Osteocyte (in vitro differentiated cells): ENCODE measurements at places on chromosomes 1 and 21. TPM values are rescaled to one million over a fixed set of nuclear protein-coding genes. Genes with fewer than 3 reads are reported as not detected.
A peak's percentile ranks its signal among the peaks of the same experiment; 100 is the strongest.

TRNP1 gene
- total RNA-seq, result 33.7 and 36.3 TPM in 2 replicates

- H3K36me3 ChIP-seq, result peaks cover 2% of the 10 kb centered on the region
- no peak for DNase-seq
- H3K27me3 ChIP-seq, result no peaks in the 10 kb centered on the region
- peaks cover 24% of the 10 kb centered on the region for H3K4me1 ChIP-seq
Measured at GRCh38 chr1:202143011-202143767, 1.3 kb downstream of the ARL8A start.

- DNase-seq, result no peak
- no peak overlapping the region for H3K27ac ChIP-seq
- H3K36me3 ChIP-seq, result no peaks in the 10 kb centered on the region
- H3K4me1 ChIP-seq, result peaks cover 2% of the 10 kb centered on the region
Measured at GRCh38 chr1:162145280-162145965, 75.9 kb downstream of the NOS1AP start.

WDR3 gene
- 24.0 TPM in 2 replicates for total RNA-seq

DNA sequence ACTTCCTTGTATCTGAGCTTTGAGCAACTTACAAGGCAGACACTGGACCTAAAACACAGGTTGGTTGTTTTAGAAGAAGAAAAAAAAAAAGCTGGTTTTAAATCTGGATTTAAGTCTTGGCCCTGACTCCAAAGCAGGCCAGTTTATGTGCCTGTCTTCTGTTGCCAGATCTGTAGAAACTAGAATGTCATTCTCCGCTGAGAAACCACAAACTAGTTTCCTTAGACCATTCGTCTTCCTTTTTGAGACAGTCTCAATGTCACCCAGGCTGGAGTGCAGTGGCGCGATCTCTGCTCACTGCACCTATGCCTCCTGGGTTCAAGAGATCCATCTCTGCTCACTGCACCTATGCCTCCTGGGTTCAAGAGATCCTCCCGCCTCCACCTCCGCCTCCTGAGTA is 33.9 kb downstream of the APP start:
- H3K27ac ChIP-seq, result no peak overlapping the region
- no peak for DNase-seq
- H3K4me1 ChIP-seq, result peaks cover 25% of the 10 kb centered on the region
- no peaks in the 10 kb centered on the region for H3K27me3 ChIP-seq

- H3K27me3 ChIP-seq, result no peaks in the 10 kb centered on the region
- H3K4me1 ChIP-seq, result peaks cover 34% of the 10 kb centered on the region
- DNase-seq, result no peak
- H3K36me3 ChIP-seq, result peaks cover 39% of the 10 kb centered on the region
- no peak overlapping the region for H3K27ac ChIP-seq
Measured at GRCh38 chr1:21242846-21243245, 47.4 kb downstream of the ECE1 start.

DNA sequence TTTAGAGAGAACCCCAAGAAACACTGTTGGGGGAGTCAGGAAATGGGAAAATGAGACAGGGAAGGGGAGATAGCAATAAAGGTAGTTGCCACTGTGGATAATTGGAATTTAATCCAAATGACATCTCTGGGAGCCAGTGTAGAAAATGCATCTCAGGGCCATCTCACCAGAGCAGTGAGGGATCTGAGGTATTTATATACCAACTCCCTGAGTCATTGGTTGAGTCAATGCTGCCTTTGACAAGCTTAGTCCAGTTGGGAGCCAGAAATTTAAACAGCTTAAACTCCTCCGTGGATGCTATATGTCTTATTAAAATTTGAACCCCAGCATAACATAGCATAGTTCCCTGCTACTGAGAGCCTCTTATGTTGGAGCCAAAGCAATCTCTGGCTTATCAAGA is 140.3 kb downstream of the SLC30A10 start:
- no peak overlapping the region for H3K4me3 ChIP-seq
- peaks cover 3% of the 10 kb centered on the region for H3K27me3 ChIP-seq
- H3K36me3 ChIP-seq, result no peaks in the 10 kb centered on the region
- H3K4me1 ChIP-seq, result peaks cover 9% of the 10 kb centered on the region
- H3K27ac ChIP-seq, result no peak overlapping the region

DNA sequence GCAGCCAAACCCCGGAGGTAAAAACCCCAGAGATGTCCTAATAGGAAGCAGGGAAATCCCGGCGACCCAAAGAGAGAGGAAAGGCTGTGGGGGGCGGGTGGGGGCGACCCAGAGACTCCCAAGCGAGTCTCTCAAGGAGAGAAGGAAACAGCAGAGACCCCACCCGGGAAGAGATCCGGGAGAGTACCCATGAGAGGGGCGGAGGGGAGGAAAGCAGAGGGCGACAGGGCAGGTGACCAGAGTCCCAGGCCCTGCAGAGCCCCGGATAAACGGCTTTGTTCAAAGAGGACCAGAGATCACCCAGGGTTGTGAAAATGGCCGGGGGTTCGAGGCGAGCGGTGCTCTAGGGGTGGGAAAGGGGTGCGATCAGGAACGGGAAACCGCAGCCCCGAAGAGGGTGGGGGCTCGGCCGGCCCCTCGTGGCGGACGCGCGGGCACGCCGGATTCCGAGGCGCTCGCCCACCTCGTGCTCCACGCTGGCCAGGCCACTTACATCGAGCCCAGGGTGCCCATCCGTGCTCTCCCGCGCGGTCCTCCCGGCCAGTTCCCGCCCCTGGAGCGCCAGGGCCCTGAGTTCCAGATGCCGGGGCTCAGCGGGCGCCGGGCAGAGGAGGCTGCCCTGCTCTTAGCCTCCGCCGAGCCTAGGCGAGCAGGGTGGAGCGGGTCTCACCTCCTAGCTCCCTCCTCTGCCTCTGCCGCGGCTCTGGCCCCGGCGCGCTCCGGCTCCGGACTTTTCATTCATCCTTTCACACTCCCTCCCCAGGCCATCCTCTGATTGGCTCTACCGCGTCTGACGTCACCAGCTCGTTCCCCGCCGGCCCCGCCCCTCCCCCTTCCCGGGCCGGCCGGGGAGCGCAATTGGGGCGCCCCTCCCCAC is 52.3 kb downstream of the RHBG start:
- H3K4me3 ChIP-seq, result peak overlapping the region; percentile 64
- no peak for DNase-seq
- no peaks in the 10 kb centered on the region for H3K36me3 ChIP-seq
- peaks cover 96% of the 10 kb centered on the region for H3K27me3 ChIP-seq
- H3K4me1 ChIP-seq, result peaks cover 16% of the 10 kb centered on the region

DNA sequence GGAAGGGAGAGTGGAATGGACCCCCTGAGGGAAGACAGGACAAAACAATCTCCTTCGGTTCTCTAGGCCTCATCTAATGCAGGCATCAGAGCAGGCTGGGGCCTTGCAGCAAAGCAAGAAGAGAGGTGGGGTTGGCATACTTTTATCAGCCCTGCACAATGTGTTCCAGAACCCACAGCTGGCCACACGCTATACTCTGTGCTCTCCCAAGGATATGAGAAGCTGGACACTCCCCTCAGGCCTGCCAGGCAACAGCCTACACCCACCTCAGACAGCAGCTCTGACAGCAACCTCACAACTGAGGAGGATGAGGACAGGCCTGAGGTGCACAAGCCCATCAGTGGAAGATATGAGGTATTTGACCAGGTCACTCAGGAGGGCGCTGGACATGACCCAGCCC is 27.3 kb downstream of the LY9 start:
- H3K4me3 ChIP-seq, result no peak overlapping the region
- no peaks in the 10 kb centered on the region for H3K4me1 ChIP-seq
- H3K27me3 ChIP-seq, result no peaks in the 10 kb centered on the region

DNA sequence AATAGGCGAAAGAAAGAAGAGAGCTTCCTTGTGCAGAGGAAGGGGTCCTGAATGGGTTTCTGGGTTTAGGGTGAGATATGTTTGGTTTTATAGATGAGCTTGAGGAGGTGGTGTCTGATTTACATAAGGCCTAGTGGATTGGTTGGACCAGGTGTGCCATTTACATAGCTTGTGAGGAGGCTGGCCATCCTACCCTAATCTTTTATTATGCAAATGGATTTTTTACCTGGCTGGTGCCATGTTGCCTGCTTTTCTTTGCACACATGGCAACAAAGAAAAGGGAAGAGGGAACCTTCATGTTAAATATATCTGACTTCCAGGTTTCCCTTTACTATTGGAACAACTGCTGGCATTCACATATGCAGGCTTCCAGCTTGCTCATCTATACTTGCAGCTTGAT is 585.3 kb downstream of the PTPRU start:
- no peak overlapping the region for H3K27ac ChIP-seq
- DNase-seq, result no peak
- no peaks in the 10 kb centered on the region for H3K4me1 ChIP-seq
- peaks cover 23% of the 10 kb centered on the region for H3K27me3 ChIP-seq
- H3K36me3 ChIP-seq, result no peaks in the 10 kb centered on the region

DNA sequence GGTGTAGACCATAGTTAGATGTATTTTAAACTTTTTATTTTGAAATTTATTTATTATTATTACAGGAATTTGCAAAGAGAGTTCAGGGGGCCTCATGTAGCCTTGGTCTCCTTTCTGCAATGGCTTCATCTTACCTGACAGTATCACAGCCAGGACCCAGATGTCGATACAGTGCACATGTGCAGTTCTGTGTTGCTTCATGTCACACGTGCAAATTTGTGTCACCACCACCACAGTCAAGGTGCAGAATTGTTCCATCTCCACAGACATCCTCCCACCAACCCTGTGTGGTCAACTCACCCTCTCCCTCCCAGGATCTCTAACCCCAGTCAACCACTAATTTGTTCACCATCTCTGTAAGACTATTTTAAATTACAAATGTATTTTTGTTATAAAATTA is 184.5 kb downstream of the CAMTA1 start:
- no peak overlapping the region for H3K27ac ChIP-seq
- peaks cover 1% of the 10 kb centered on the region for H3K4me1 ChIP-seq
- DNase-seq, result no peak

GRCh38 chr1:101233495-101233894 is 3.3 kb upstream of the S1PR1 start:
- H3K27ac ChIP-seq, result no peak overlapping the region
- DNase-seq, result no peak
- peaks cover 26% of the 10 kb centered on the region for H3K4me1 ChIP-seq
- no peaks in the 10 kb centered on the region for H3K36me3 ChIP-seq
- no peak overlapping the region for H3K4me3 ChIP-seq

ADPRS gene
- total RNA-seq, result 19.7 and 24.4 TPM in 2 replicates

AMPD1 gene
- total RNA-seq, result not detected in 2 replicates
